ENCODE measurements at places on chromosomes 3 and 15. TPM values are rescaled to one million over a fixed set of nuclear protein-coding genes. Genes with fewer than 3 reads are reported as not detected.

DNA sequence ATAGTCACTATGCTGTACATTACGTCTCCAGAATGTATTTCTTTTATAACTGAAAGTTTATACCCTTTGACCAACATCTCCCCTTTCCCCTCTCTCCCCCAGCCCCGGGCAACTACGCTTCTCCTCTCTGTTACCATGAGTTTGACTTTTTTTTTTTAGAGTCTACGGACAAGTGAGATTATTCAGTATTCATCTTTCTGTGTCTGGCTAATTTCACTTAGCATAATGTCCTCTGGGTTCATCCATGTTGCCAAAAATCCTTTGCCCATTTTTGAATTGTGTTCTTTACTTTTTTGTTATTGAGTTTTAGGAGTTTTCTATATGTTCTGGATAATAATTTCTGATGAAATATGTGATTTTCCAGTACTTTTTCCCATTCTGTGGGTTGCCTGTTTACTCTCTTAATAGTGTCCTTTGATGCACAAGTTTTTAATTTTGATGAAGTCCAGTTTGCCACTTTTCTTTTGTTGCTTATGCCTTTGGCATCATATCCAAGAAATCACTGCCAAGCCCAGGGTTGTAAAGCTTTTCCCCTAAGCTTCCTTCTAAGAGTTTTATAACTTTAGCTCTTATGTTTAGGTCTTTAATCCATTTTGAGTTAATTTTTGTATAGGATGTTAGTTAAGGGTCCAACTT lies 126.7 kb upstream of the NSMCE3 start:
- H3K27ac ChIP-seq, result no peak overlapping the region
- no peak for DNase-seq
- no peaks in the 10 kb centered on the region for H3K36me3 ChIP-seq
- no peaks in the 10 kb centered on the region for H3K4me1 ChIP-seq
- H3K4me3 ChIP-seq, result no peak overlapping the region
- no peaks in the 10 kb centered on the region for H3K27me3 ChIP-seq

KCNH8 gene
- total RNA-seq, result 0.09 TPM

GRCh38 chr3:22526266-22526837 lies 676.8 kb upstream of the UBE2E2 start:
- H3K36me3 ChIP-seq, result no peaks in the 10 kb centered on the region
- H3K4me1 ChIP-seq, result no peaks in the 10 kb centered on the region
- peak; percentile 71 for DNase-seq
- H3K27ac ChIP-seq, result no peak overlapping the region
- no peaks in the 10 kb centered on the region for H3K27me3 ChIP-seq

- no peak for DNase-seq
- no peaks in the 10 kb centered on the region for H3K27me3 ChIP-seq
- H3K4me1 ChIP-seq, result no peaks in the 10 kb centered on the region
- no peak overlapping the region for H3K4me3 ChIP-seq
Measured at GRCh38 chr3:192433704-192434103, 293.6 kb downstream of the FGF12 start.

DNA sequence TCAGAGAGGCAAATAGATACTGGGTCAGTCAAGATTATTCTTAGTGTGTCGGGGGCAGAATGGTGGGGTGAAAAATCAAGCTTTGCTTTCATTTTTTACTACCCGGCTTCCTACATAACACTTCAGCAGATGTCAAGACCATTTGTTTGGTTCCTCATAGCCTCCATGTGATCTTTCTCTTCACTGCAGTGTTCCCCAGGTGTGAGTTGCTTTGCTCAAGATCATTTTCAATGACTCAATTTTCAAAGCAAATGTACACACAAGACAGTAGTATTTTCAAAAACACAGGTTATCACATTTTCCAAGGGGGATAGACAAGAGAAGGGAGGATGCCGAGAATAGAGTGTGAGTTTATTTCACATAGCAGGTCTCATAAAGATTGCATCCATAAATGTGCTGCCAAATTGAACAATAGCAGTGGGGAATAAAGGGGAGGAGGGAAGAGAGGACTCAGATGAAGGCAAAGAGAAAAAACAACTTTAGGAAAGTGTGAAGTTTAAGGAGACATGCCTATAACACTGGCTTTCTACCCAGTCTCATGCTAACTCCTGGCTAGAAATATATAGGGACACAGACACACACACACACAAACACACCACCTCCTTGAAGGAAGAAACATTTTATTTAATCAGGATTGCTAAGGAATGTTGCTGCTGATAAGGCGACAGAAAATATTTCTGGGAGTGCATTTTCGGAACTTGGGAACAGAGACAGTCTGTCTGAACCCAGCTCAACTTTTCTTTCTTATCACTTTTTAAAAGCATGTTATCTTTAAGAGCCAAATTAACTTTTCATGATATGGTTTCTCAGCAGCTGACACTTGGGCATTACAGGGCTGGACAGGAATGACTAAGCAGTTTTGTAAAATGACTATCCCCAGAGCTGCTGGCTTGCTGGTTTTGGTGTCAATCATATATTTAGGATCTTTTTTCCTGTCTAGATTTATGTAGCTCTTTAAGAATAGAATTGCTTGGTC lies 402.4 kb downstream of the RBMS3 start:
- H3K4me1 ChIP-seq, result no peaks in the 10 kb centered on the region
- H3K27ac ChIP-seq, result no peak overlapping the region
- no peaks in the 10 kb centered on the region for H3K27me3 ChIP-seq
- DNase-seq, result peak; percentile 12
- H3K4me3 ChIP-seq, result no peak overlapping the region

- peaks cover 2% of the 10 kb centered on the region for H3K36me3 ChIP-seq
- H3K27ac ChIP-seq, result peak within 1 kb of the TSS; percentile 77
- peak within 1 kb of the TSS; percentile 45 for H3K4me3 ChIP-seq
- H3K27me3 ChIP-seq, result no peaks in the 10 kb centered on the region
Measured at GRCh38 chr3:112640930-112641801, at the start of gene CCDC80. Gene CCDC80, minus strand, starts transcription at chr3:112641143. Its CDS starts 1,238 bp downstream, at chr3:112639905.

RBP2 gene
- not detected for total RNA-seq

P3H2 gene
- 30.8 TPM for total RNA-seq

DNA sequence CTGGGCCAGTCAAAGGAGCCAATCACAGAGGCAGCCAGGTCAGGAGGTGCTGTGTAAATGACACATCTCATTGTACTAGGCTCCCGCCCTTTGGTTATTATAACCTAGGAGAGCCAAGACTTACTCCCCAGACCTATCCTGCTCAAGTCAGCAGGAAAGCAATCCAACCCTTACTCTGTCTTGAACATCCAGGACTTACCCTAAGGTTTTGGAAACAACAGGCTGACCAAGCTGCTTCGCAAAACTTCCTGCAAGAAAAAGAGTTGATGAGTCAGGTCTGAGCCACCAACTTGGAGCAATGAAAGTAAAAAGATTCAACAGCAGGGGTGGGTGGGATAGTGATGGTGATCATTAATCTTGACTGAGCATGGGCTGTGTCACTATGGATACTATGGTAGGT lies 144.4 kb downstream of the MYLK start:
- DNase-seq, result peak; percentile 13
- H3K36me3 ChIP-seq, result no peaks in the 10 kb centered on the region
- no peak overlapping the region for H3K4me3 ChIP-seq
- H3K4me1 ChIP-seq, result no peaks in the 10 kb centered on the region

- no peaks in the 10 kb centered on the region for H3K36me3 ChIP-seq
- no peak overlapping the region for H3K27ac ChIP-seq
- H3K27me3 ChIP-seq, result no peaks in the 10 kb centered on the region
- H3K4me1 ChIP-seq, result no peaks in the 10 kb centered on the region
- no peak overlapping the region for H3K4me3 ChIP-seq
- DNase-seq, result no peak
Measured at GRCh38 chr3:138799822-138800221, 34.9 kb downstream of the PIK3CB start.

HRH1 gene
- total RNA-seq, result 6.2 TPM

RTF1 gene
- total RNA-seq, result 19.8 TPM

PLSCR5 gene
- not detected for total RNA-seq

DNA sequence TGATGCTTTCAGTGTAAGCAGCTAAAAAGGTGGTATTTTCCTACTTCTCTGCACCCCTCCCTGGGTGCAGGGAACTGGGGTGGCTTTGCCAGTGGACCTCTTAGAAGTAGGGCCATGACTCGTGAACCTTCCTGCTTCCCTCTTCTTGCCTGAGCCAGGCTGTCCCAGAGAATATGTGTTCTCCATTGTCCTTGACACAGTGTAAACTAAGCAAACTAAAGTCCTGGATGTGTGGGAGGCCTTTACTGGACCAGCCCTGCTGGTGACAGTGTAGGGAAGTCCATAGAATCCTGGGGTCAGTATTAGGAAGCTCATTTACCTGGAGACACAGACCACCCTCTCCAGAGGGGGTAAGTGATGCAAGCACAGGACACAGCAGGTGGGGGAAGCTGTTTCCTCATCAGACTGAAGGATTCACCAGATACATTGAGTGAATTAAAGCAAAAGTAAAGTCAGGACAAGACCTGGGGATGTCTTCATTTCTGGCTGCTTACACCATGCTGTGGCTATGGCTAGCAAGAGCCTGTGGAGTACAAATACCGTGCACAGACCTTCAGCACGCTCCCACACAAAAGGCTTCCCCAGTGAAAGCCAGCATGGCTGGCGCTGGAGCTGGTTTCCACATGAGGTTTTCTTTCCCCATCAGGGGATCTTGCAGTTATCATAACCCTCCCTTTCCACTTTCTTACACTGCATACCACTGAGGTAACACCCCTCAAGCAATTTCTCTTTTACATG lies 64.8 kb upstream of the LPP start:
- no peak overlapping the region for H3K4me3 ChIP-seq
- DNase-seq, result no peak
- H3K4me1 ChIP-seq, result peaks cover 10% of the 10 kb centered on the region
- no peak overlapping the region for H3K27ac ChIP-seq
- H3K36me3 ChIP-seq, result no peaks in the 10 kb centered on the region

EFCAB12 gene
- total RNA-seq, result 0.04 TPM

DNA sequence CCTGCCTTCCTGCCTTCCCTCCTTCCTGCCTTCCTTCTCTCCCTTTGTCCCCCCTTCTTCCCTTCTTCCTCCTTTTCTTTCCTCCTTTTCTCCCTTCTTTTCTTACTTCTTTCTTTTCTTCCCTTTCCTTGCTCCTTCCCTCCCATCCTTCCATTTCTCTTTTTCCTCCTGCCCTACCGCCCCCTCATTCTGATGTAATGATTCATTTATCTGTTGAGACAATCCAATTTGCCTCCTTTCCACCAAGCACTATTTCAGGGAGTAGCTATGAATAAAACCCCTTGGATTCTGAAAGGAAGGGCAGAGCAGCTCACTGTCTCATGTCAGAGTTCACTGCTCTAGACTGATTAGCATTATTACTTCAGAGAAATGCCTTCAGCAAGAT lies 462.6 kb downstream of the PDCD6IP start:
- H3K27me3 ChIP-seq, result no peaks in the 10 kb centered on the region
- peaks cover 7% of the 10 kb centered on the region for H3K4me1 ChIP-seq
- H3K4me3 ChIP-seq, result no peak overlapping the region
- DNase-seq, result no peak

GRCh38 chr3:30169487-30169886 lies 436.9 kb upstream of the TGFBR2 start:
- no peaks in the 10 kb centered on the region for H3K27me3 ChIP-seq
- H3K4me1 ChIP-seq, result no peaks in the 10 kb centered on the region
- H3K4me3 ChIP-seq, result no peak overlapping the region
- no peak for DNase-seq
- no peaks in the 10 kb centered on the region for H3K36me3 ChIP-seq
- H3K27ac ChIP-seq, result no peak overlapping the region

MLF1 gene
- total RNA-seq, result 113 TPM

HESX1 gene
- total RNA-seq, result 1.4 TPM

DNA sequence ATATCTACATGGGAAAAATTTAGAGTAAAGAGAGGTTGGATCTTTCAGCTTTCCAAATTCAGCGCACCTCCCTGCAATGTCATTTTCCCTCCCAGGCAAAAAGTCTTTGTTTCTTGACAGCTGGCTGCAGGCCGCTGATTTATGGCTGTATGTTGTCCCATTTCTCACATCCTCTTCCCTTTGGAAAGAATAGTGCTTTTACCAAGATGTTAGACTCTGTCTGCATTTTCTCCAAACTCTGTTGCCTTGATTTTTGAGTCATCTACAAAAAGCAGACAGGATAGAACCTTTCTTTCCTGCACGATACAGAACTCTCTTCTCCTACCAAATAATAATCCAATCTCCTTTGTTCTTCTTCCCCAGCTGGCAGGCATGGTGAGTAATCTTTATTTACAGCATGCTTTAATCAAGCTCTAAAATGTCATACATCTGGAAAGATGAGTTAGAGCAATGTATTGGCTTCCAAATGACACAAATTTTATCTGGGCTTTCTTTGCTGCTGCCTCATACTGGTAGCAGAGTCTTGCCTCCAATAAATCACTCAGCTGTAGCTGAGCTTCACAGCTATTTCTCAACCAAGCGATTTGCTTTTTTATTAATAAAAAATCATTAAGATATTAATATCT lies 101.9 kb downstream of the PIK3R4 start:
- DNase-seq, result peak; percentile 37
- no peaks in the 10 kb centered on the region for H3K4me1 ChIP-seq
- H3K36me3 ChIP-seq, result peaks cover 5% of the 10 kb centered on the region
- H3K27ac ChIP-seq, result no peak overlapping the region
- H3K4me3 ChIP-seq, result no peak overlapping the region
- no peaks in the 10 kb centered on the region for H3K27me3 ChIP-seq

ZNF80 gene
- 0.04 TPM for total RNA-seq
